ENCODE measurements at places on chromosomes 1 and 21.

DNA sequence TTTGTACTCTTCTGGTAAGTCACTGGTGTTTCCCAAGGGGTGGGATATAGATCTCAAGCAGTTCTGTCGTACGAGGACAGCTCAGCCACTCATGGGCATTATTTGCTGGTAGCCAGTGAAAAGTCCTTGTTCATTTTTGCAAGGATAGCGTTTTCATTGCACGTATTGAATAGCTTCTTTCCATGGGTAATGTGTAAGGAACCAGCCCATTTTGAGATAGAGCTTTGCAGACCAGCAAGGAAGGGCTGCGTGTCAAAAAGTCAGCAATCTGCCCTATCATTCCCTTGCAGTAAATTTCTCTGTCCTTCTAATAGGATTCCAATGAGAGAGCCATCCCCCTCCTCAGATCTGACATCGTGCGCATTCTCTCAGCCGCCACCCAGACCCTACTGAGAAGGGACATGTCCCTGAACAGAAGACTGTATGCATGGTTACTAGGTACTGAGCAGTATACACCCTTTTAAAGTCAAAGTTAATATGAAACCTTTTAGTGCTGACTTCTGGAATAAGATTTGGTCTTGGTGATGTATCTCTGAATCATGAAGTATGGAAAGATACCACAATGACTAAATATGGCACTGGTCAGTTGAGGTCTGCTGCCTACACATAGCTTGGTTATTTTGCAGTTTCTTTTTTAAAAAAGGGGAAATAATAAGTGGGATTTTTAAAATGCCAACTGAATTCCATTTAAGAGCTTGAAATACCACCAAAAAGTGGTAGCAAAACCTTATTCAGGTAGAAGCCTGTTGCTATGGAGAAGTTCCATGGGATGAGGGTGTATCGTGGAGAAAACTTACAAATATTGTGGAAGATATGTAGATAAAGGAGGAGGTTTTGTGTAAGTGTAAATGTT lies 55.3 kb downstream of the DOP1B start:
- peak; percentile 93 for DNase-seq

GRCh38 chr1:221494670-221495069 lies 247.2 kb downstream of the DUSP10 start:
- DNase-seq: peak; percentile 50

DNA sequence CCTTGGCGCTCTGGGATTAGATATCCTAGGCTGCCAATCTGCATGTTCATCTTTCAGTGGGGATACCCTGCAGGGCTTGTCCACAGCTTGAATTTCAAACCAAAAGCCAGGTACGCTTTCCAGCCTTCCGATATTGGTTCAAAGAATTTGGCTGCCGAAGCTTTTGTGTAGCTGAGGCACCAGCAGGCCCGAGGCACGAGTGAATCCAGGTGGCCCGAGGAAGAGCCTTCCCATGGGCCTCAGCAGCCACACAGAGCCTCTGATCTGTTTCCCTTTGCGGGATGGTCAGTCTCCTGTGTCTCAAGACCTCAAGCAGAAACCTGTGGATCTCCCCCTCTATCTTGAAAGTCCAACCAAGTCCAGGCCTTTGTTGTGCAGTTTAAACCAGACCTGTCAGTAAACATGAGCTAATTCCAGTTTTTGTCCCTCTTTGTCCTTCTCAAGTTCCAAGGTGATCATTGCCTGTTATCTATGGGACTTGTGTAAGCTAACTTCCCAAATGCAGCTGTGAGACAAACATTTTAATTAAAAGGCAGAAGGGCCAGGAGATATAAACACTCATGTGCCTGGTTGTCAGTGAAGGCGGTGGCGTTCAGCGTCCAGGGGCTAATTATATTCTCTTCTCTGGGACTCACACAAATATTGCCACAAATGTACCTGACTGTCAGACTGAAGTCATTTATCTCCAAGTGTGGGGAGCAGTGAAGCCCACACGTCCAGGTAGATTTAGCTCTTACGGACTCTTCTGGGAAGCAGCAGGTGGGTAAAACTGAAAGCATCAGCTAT lies 30.6 kb downstream of the VANGL1 start:
- DNase-seq: no peak

DNA sequence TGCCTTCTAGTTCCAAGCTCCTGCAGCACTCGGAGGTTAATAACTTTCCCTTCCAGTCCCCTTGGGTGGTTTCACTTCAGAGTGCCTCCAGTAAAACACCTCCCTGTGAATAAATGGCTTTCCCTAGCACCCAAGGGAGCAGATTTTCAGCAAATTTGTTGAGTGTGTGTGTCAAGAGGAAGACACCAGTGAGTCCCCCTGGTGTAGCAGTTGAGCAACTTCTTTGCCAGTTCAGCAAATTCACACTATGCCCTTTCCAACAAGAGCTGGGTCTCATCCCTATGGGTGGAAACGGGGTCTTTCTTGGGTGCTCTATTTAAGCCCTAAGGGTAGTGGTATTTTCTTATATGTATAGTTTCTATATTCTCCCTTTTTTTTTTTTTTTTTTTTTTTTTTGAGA lies 806 bp upstream of the AADACL4 start:
- DNase-seq: no peak

Measured in fibroblast of skin of back (primary cell).